ENCODE measurements at places on chromosomes 12 and 14. TPM values are rescaled to one million over a fixed set of nuclear protein-coding genes. Genes with fewer than 3 reads are reported as not detected.

GRCh38 chr12:65585648-65586602, 238.4 kb upstream of the HMGA2 start:
- H3K36me3 ChIP-seq = no peaks in the 10 kb centered on the region
- H3K27me3 ChIP-seq = no peaks in the 10 kb centered on the region
- no peak overlapping the region for H3K27ac ChIP-seq

- peaks cover 61% of the 10 kb centered on the region for H3K27me3 ChIP-seq
- no peak overlapping the region for H3K27ac ChIP-seq
- DNase-seq = no peak
- H3K4me3 ChIP-seq = peak overlapping the region; percentile 1
- H3K4me1 ChIP-seq = peaks cover 13% of the 10 kb centered on the region
- H3K36me3 ChIP-seq = no peaks in the 10 kb centered on the region
Observed at GRCh38 chr12:2960390-2960956, 1.3 kb downstream of the TEAD4 start.

- H3K4me3 ChIP-seq = no peak overlapping the region
- H3K27ac ChIP-seq = no peak overlapping the region
- H3K36me3 ChIP-seq = no peaks in the 10 kb centered on the region
- H3K27me3 ChIP-seq = no peaks in the 10 kb centered on the region
- H3K4me1 ChIP-seq = no peaks in the 10 kb centered on the region
Observed at GRCh38 chr12:83473408-83474095, 786.8 kb downstream of the TMTC2 start.

DNA sequence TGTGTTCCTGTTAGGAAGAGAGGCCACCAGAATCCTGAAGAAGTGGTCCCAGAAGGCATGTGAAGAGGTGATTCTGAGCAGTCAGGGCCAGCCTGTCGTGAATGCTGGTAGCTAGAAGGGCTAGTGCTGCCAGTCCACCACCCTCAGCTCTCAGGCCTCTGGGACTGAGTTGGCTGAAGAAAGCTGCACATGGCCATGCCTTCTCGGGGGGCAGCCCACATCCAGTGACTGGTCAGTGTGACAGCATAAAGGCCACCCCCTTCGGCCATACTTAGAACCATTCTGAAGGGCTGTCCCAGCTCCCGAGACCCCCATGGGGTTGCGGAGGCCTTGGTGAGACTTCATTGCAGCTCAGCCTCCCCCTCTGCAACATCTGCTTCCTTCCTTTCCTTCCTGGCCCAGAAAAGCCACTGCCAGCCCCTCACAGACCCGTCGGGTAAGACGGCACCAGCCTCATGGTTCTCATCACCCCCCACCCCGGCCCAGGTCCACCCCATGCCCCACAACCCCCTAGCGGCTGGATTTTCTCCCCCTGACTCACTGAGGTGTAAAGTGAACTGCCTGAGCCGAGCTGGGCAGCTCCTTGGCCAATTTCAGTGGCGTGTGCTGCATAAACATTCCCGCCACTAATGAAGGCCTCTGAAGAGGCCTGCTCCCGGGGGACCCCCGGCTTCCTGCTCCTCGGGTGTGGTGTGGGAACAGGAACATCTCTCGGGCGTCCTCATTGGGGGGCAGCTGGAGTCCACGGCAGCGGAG, 49.5 kb upstream of the DIO3 start:
- H3K27ac ChIP-seq = no peak overlapping the region
- DNase-seq = no peak
- no peaks in the 10 kb centered on the region for H3K36me3 ChIP-seq
- H3K4me3 ChIP-seq = no peak overlapping the region
- no peaks in the 10 kb centered on the region for H3K27me3 ChIP-seq

GRCh38 chr14:89373185-89373584, 43.8 kb downstream of the FOXN3 start:
- peaks cover 38% of the 10 kb centered on the region for H3K4me1 ChIP-seq
- no peak for DNase-seq
- no peaks in the 10 kb centered on the region for H3K27me3 ChIP-seq

DNA sequence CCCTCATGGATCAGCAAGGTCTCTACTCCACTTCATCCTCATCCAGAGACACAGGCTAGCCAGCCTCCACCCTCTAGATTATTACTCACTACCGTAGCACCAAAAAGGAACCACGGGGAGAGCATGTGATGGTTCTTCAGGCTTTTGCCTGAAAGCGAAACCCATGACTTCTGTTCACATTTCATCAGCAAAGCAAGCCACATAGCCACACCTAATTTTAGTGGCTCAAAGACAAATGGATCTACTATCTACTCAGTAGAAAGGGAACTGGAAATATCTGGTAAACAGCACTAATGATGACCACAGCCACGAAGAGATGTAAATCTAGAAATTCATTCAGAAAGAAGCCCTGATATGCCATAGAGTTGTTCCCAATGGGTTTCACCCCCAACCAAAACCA, 51.4 kb downstream of the VCPKMT start:
- peaks cover 72% of the 10 kb centered on the region for H3K4me1 ChIP-seq
- DNase-seq = peak; percentile 91
- peaks cover 21% of the 10 kb centered on the region for H3K36me3 ChIP-seq
- H3K27ac ChIP-seq = peak overlapping the region; percentile 96
- H3K27me3 ChIP-seq = no peaks in the 10 kb centered on the region

DNA sequence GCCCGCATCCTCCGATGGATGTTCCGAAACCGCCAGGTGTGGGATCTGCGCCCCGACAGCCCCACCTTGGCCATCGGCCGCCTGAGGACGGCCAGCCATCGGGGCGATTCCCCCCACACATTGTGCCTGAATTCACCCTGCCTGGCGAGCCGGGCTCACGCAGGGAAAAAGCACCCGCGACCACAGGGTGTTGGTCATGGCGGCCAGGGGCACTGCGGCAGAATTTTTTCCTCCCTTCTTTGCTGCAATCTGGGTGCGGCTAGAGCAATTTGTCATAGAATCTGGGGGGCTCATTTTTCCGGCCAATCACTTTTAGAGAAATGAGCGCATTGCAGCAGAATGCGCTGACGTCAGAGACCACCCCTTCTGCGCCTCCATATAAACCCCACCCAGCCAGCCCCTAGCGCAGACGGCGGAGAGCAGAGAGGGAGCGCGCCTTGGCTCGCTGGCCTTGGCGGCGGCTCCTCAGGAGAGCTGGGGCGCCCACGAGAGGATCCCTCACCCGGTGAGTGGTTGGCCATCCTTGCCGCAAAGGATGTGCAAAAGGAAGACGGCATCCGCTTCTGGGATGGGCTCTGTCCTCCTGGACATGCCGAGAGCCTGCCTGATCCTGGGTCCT, at the start of gene MEG3:
TSS of gene MEG3 (plus strand) at position 406 of the 619 bp plus-strand sequence.
- H3K4me1 ChIP-seq = no peaks in the 10 kb centered on the region
- DNase-seq = no peak
- no peak within 1 kb of the TSS for H3K27ac ChIP-seq
- peaks cover 37% of the 10 kb centered on the region for H3K27me3 ChIP-seq
- H3K36me3 ChIP-seq = no peaks in the 10 kb centered on the region

DNA sequence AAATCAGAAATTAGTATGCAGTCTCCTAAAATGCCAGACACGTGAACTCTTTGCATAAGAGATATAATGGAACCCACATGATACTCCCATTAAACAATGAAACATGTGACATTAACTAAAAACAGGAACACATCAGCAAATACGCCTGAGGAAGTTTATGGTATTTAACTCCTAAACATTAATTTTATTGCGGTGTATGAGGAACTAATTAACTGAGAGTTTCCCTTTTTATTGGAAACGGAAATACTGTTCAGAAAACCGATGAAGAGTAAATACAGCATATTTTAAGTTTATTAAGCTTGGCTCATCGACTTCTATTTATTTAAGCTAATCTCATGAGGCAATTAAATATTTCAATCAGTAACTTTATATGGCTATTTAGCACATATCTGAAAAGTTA, 290.3 kb downstream of the SOX5 start:
- no peaks in the 10 kb centered on the region for H3K27me3 ChIP-seq
- H3K27ac ChIP-seq = no peak overlapping the region
- no peak for DNase-seq
- H3K4me3 ChIP-seq = no peak overlapping the region
- H3K36me3 ChIP-seq = no peaks in the 10 kb centered on the region

DNA sequence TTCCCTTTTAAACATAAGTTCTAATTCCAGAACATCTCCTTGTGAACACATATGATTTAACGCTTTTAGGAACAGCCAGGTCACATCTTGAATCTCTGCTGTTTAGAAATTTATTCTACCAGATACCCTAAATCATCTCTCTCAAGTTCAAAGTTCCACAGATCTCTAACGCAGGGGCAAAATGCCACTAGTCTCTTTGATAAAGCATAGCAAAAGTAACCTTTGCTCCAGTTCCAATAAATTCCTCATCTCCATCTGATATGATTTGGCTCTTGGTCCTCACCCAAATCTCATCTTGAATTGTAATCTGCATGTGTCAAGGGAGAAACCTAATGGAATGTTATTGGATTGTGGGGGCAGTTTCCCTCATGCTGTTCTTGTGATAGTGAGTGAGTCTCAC, 96.3 kb upstream of the PLEKHA5 start:
- peaks cover 1% of the 10 kb centered on the region for H3K36me3 ChIP-seq
- H3K27me3 ChIP-seq = peaks cover 1% of the 10 kb centered on the region
- no peak overlapping the region for H3K4me3 ChIP-seq
- no peak overlapping the region for H3K27ac ChIP-seq
- H3K4me1 ChIP-seq = no peaks in the 10 kb centered on the region

GRCh38 chr12:91575630-91576029, 393.0 kb upstream of the DCN start:
- no peaks in the 10 kb centered on the region for H3K27me3 ChIP-seq
- DNase-seq = no peak
- no peak overlapping the region for H3K4me3 ChIP-seq
- H3K36me3 ChIP-seq = no peaks in the 10 kb centered on the region

DNA sequence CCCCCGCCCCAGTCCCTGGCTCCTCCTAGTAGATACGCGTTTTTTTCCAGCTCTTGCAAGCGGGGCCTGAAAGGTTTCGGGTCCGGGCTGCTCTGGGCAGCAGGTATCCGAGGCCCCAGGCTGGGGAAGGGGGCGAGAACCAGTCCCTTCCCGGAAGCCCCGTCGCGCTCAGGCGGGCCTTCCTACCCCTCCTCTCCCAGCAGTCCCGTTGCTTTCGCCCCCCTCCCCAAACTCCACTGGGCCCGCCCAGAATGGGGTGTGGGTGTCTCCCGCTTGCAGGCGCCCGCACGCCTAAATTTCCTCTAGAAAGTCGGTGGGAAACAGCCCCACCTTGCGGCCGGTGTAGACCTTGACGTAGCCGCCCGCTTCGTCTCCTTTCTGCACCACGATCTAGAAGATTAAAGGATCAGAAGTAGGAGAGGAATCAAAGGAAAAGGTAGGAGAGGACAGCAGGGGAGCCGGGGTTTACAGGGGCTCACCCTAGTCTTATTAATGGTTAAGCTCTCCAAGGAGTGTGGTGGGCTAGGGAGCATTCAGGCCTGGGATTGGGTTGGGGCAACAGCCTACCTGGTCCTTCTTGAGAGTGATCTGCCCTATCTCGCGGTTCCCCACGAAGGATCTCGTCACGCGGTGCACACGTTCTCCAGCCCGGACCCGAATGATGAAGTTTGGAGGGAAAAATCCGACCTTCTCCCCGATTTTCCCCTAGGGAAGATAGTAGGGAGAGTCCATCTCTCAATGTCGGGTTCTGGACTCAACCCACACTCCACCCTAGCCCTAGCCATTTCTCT, 7.3 kb downstream of the STAC3 start:
- peaks cover 2% of the 10 kb centered on the region for H3K36me3 ChIP-seq
- peaks cover 39% of the 10 kb centered on the region for H3K4me1 ChIP-seq
- H3K4me3 ChIP-seq = peak overlapping the region; percentile 41

DNA sequence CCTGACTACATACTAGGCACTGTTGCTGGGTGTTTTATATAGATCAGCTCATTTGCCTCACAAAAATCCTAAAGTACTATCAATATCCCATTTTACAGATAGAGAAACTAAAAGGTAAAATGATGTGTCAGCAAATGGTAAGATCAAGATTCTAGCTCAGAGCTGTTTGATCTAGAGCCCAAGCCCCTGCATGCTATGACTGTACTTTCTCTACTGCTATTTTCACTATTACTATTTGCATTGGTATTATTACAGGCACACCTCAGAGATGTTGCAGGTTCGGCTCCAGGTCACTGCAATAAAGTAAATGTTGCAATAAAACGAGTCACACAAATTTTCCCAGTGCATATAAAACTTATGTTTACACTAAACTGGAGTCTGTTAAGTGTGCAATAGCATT, 10.9 kb downstream of the ISCU start:
- no peak overlapping the region for H3K4me3 ChIP-seq
- H3K27ac ChIP-seq = no peak overlapping the region
- peaks cover 11% of the 10 kb centered on the region for H3K36me3 ChIP-seq
- peaks cover 3% of the 10 kb centered on the region for H3K27me3 ChIP-seq

- no peaks in the 10 kb centered on the region for H3K36me3 ChIP-seq
- peaks cover 62% of the 10 kb centered on the region for H3K27me3 ChIP-seq
- peak overlapping the region; percentile 73 for H3K4me3 ChIP-seq
- DNase-seq = peak; percentile 61
- peaks cover 18% of the 10 kb centered on the region for H3K4me1 ChIP-seq
- no peak overlapping the region for H3K27ac ChIP-seq
Observed at GRCh38 chr12:62435303-62436163, 31.1 kb upstream of the MON2 start.

DNA sequence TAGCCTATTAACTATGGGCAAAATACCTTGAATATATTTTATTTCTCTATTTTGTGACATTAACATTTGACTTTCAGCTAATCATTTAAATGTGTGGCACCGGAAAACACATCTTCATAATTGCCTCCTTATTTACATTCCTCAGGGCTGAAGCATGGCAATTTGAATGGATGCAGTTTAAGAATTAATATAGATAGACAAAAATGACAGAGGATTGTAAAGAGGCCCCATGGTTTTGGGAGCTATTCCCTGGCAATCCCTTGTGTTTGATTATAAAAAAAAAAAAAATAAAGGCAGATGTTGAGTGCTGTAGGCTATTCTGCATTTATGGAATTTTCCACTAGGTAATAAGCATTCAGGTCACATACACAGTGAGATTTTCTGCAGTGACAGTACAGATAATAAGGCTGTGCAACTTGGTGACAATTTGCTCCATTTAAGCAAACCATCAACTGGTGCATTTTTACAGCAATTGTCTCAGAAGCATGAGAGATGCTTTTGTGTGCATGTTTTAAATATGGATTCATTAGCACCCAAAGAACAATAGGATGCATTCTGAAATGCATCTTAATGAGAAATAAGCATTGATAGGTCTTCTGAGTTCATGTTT, 123.2 kb upstream of the SLC38A4 start:
- H3K36me3 ChIP-seq = no peaks in the 10 kb centered on the region
- no peak for DNase-seq
- H3K4me3 ChIP-seq = no peak overlapping the region
- H3K27me3 ChIP-seq = peaks cover 14% of the 10 kb centered on the region
- H3K27ac ChIP-seq = no peak overlapping the region

Gene STYK1
- 8.4 TPM for total RNA-seq

Gene BBS10
- 4.6 TPM for total RNA-seq
